ENCODE measurements at places on chromosomes 4 and X.

GRCh38 chrX:103539695-103540094 lies 20.4 kb upstream of the RAB40A start:
- no peak for DNase-seq

- DNase-seq: no peak
Measured at GRCh38 chr4:89741768-89742167, 95.2 kb downstream of the SNCA start.

GRCh38 chr4:14897217-14897616 lies 105.1 kb upstream of the CPEB2 start:
- DNase-seq: no peak

- no peak for DNase-seq
Measured at GRCh38 chrX:1754077-1754476, 139.2 kb downstream of the ASMT start.

DNA sequence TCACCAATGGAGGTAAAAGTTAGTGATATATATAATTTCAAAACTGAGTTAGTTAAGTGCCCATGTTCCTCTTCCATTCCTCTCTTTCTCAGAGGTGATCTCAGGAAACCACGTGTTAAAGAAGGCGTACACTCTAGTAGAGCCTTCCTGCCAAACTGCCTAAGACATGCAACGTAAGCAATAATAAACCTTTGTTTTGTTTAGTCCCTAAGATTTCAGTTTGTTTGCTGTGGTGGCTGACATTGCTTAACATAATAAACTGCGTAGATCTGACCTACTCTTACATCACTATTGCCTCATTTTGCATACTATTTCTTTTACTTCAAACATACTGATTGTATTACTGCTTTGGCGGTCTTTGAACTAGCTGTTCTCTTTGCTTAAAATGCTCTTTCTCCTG lies 99.2 kb downstream of the JADE1 start:
- no peak for DNase-seq

DNA sequence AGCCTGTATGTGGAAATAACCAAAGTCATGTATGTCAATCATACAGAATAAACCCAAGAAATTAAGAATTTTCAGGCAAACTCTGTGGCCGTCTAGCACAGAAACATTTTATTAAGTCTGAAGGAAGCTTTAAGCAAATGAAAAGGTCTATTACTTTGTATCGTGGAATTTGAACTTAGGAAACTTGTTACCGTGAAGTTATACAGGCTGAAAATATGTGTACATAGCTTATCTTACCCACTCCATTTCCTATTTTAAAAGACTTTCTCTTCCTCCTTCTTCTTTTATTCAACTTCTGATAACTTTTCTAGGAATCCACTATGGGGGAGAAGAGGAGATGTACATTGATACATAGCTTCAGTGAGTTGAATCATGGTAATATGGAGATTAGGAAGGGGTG lies 108.3 kb downstream of the AGTR2 start:
- DNase-seq: no peak

- no peak for DNase-seq
Measured at GRCh38 chr4:109879636-109880314, 31.9 kb downstream of the LRIT3 start.

DNA sequence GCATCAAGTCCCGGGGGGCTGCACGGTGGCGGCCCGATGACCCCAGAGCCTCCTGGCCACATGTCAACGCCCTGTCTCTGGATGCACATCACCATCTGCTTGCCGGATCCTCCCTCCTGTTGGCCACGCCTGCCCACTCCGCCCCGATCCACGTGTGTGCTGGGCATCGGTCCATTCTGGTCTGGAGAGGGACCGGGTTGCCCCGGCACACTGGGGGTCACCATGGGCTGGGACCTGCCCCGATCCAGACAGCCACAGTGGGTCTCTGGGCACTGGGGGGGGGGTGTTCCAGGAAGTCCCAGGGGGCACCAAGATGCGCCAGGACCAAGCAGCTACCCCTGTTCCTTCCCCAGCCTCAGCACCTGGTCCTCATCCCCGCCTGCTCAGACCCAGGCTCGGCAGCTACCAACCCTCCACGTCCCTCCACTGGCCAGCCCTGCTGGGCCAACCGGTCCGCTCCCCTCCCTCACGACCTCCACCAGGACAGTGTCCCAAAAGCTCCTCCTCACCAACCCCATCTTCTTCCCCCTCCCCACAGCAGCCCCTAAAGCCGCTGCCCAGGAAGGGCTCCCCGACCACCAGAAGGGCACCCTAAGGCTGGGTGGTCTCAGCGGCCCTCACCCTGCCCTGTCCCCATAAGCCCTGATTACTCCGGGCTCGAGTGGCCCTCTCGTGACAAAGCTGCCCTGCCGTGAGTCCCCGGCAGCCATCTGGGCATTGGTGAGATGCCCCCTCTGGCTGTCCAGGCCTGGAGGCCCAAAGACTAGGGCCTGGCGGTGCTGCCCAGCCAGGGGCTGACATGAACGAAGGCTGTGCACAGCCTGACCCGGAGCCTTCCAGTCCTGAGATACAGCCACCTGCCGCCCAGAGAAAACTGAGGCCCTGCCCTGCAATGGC lies 4.6 kb downstream of the CTBP1 start:
- DNase-seq: no peak

DNA sequence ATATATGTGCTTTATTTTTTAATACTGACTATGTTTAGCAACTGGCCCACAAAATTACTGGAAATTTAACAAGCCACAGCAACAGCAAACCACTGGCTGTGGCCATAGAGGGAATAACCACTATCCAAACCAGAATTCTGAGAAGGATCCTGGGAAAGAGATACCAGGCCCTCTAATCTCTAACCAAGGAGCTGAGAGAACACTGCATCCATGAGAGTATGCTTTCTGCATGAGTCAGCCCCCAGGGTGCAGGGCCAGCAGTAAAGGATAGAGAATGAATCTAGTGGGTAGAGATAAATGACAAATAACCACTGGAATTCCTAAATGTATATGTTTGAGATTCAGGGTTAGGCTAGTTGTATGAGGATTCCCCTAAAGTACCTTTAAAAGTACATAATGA lies 221.8 kb downstream of the KIT start:
- no peak for DNase-seq

GRCh38 chr4:84956014-84956413 lies 10.5 kb downstream of the WDFY3 start:
- DNase-seq: no peak

DNA sequence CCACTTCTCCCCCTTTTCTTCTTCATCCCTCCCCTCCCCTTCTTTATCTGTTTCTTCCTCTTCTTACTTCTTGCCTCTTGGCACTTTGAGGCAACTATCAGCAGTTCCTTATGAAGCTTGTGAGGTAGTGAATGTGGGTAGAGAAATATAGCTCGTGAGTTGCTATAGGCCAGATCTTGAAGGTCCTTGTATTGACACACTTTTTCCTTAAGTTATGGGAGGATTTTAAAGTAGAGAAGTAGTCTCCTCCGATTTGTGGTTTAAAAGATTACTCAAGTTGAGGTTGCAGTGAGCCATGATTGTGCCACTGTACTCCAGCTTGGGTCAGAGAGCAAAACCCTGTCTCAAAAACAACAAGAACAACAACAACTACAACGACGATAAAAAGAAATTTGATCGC lies 3.4 kb upstream of the RRAGB start:
- DNase-seq: no peak

DNA sequence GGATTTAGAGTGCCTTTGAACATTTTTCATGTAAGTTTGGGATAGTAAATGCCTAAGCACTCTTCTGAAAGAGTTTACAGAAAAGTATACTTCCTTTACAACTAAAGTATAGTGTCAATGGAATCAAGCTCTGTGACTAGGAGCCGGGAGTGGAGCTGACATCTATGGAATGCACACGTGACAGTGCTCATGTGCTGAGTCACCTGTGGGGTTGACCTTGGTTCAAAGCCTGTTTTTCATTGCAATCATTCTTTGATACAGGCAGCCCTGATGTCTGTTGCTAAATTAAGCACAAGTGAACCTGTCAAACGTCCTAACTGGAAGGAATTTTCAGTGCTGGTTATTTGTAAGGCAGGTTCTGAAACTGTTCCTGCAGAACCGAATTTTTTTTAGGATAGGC lies 82.5 kb downstream of the GPAT3 start:
- no peak for DNase-seq

GRCh38 chr4:108881190-108881589 lies 118.3 kb upstream of the ETNPPL start:
- DNase-seq: peak; percentile 98

GRCh38 chr4:6918338-6918737 lies 8.7 kb downstream of the TBC1D14 start:
- DNase-seq: no peak

- DNase-seq: no peak
Measured at GRCh38 chrX:154594491-154594890, 9.6 kb downstream of the CTAG1A start.

GRCh38 chr4:142696334-142697122 lies 149.6 kb downstream of the INPP4B start:
- DNase-seq: no peak

DNA sequence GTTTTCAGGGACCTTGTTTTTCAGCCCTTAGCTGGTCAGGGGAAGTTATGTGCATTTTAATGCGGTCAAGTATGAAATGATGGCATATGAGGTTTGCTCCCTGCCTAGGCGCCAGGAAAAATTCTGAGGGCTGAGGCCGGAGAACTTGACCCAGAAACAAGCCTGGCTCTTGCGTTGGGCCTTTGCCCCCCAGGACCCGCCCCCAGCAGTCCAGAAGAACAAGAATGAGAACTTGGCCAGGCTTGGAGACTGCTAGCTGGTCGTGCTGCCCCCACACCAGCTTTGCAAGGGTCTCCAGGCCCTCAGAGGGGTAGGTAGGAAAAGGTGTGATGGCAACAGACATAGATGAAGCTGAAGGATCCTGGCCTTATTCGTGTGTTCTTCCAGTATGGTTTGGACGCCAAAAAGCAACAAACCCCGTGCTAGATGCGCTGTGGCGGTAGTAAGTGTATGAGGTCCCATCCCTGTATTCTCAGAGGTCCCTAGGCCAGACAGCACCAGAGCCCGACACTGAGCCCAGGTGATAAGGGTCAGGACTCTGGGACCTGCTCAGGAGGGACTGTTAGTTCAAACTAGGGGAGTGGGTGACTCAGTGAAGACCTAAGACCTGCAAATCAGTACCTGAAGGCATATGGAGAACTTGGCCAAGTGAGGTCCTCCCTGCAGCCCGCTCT lies 10.5 kb downstream of the NKX3-2 start:
- no peak for DNase-seq

GRCh38 chr4:3582091-3582475 lies 49.9 kb upstream of the LRPAP1 start:
- no peak for DNase-seq

- DNase-seq: no peak
Measured at GRCh38 chrX:71992711-71993110, 82.1 kb downstream of the NHSL2 start.

- DNase-seq: no peak
Measured at GRCh38 chrX:16585486-16586376, 64.2 kb upstream of the S100G start.

DNA sequence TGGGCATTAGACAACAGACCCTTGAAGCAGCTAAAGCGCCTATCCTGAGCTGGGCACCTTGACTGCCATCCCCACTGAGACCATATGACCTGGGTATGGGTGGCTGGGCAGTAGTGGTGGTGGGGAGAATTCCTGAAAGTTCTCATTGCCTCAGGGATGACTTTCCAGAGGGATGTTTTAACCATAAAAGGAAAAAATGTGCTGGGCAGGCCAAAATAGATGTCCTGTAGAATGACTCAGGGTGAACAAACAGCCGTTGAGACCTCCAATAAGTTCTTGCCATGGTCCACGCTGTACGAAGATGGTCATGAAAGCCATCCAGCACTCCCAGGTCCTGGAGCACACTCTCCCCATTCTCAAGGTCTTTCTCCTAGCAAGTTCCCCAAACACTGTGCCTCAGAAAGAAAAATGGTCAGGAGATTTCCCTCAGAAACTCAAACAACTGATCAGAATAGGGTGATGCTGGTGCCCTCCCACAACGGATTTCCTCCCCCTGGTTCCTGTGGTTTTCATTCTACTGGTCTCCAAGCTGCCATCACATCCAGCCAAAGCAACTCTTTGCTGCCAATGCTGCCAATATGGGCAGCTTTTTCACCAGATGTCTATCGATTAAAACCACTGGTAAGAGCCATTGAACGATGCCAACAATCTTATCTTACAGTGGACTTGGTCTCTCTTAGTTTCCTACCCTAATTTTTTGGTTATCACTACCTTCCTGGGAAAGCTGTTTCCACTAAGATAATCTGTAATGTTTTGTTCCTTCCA lies 11.2 kb downstream of the CDKN2AIP start:
- no peak for DNase-seq

- DNase-seq: no peak
Measured at GRCh38 chr4:66482186-66482585, 811.9 kb upstream of the EPHA5 start.

DNA sequence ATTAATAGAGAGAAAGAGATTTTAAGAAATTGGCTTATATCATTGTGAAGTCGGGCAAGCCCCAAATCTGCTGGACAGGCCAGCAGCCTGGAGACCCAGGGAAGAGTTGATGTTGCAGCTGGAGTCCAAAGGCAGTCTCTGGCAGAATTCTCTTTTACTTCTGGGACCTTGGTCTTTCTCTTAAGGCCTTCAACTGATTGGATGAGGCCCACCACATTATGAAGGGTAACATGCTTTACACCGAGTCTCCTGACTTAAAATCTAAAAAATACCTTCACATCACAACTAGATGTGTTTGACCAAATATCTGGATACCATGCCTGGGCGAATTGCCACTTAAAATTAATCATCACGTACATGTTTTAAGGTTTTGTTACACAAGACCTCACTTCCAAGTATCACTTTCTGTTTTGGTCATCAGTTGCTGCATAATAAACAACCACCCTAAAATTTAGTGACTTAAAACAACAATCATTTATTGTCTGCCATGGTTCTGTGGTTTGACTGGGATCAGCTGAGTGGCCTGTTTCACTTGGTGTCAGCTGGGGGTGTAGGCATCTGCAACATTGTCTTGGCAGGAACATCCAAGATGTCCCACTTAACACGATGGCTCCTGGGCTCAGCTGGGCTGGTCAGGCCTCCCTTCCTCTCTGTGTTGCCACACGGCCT lies 3.4 kb downstream of the CD38 start:
- no peak for DNase-seq

- no peak for DNase-seq
Measured at GRCh38 chr4:566035-566434, 10.1 kb downstream of the TMEM271 start.

DNA sequence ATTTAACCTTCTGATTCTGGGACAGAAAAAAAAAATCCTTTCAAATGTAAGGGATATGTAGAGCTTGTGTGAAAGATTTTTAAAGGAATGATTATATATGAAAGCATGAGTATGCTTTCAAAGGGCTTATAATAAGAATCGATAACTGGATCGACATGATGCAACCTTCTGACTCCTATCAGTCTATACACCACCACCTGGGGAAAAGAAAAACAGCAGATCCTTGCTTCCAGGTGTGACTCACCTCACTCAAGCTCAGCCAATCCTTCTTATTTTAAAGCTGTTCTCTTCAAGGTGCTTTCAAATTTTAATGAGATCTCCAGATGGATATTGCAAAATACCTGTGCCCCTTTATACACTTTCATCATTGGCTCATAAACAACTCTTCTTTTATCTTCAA lies 102.1 kb upstream of the EDNRA start:
- no peak for DNase-seq

- no peak for DNase-seq
Measured at GRCh38 chr4:74057588-74057987, 19.1 kb upstream of the CXCL3 start.

Data from kidney capillary endothelial cell (primary cell).